ENCODE measurements at places on chromosomes 4 and X.

DNA sequence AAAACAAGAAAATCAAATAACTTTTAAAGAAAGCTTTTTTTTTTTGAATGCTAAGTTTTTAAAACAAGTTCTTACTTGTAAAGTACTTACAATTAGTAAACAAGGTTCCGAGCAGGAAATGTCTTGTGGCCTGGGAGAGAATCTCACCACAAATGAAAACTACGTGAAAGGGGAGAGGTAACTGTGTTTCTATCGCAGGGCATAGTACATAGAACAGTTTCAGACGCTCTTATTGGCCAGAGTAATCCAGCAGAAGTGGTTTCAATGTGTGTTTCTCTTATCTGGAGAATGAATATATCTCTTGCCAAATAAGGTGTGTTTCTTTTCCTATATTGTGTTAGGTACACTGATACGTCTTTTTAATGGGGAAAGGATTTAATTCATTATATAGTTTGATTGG is at the start of gene PLAC8:
Gene PLAC8, minus strand, starts transcription at position 154 of the 400 bp plus-strand sequence. CDS start 6,808 bp downstream, outside the sequence.
- DNase-seq, result no peak

DNA sequence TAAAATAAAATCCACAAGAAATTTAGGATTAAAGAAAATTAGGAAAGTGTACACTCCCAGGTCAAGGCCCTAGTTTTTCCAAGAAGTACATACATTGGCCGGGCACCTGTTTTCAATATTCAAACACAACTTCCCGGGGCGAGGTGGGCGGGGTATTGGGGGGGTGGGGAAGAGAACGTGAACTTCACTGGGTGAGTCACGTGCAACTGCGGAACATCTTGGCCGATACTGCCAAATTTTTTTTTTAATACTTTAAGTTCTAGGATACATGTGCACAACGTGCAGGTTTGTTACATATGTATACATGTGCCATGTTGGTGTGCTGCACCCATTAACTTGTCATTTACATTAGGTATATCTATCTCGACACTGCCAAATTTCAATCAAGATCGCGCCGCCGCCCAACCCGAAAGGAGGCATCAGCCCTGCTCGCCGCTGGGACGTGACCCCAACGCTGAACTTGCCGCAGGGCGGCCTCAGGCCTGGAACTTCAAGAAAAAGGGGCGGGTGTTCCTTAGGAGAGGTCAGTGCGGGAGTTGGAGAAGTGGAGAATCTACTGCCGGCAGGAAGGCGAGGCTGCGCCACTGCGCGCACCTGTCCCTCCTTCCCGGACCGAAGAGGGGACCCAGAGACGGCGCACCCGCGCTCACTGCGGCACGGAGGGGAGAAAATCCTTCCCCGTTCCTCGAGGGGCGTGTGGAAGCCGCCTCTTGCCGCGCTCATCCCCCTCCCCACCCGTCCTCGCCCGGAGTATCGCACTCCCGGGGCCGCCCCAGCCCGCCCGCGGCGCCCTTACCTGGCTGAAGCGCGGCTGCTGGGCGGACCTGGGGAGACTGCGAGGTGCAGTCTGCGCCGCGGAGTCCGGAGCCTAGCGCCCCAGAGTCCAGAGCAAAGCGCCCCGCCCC is at the start of gene TEC:
Gene TEC, minus strand, starts transcription at position 883 of the 905 bp plus-strand sequence. CDS start 41,224 bp downstream, outside the sequence.
- no peak for DNase-seq

DNA sequence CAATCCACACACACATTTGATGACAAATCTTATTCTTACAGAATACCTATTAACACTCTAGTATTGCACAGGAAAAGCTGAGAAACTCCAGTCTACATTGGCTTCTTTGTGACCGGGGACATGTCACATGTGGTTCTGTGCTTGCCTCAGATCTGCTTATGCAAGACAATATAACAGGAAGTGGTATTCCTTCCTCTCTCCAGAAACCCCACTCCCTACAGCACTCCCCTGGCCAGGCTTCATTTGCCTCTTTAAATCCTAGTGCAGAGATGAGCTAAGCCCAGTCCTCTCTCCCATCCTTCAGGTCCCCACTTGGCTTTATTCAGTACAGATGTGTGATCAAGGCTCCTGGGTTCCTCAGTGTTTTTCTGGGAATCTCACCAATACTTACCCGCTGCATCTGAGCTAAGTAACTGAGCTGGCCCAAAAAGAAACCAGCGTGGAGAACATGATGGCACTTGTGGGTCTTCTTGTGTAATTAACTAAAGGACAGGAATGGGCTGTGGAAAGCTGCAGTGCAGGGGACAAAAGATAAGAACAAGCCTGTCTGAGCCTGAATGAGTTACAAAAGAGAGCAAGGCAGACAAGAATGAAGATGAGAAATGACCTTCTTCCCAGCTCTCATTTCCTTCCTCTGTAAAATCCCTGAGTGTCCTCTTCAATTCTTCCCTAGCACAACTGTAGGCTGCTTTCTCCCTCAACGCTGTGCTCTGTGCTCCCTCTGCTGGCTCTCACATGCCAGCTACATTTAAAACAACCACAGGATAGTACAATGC is 105.6 kb downstream of the HNRNPD start:
- DNase-seq, result no peak

GRCh38 chr4:169080981-169081380 is 70.9 kb upstream of the CBR4 start:
- no peak for DNase-seq

DNA sequence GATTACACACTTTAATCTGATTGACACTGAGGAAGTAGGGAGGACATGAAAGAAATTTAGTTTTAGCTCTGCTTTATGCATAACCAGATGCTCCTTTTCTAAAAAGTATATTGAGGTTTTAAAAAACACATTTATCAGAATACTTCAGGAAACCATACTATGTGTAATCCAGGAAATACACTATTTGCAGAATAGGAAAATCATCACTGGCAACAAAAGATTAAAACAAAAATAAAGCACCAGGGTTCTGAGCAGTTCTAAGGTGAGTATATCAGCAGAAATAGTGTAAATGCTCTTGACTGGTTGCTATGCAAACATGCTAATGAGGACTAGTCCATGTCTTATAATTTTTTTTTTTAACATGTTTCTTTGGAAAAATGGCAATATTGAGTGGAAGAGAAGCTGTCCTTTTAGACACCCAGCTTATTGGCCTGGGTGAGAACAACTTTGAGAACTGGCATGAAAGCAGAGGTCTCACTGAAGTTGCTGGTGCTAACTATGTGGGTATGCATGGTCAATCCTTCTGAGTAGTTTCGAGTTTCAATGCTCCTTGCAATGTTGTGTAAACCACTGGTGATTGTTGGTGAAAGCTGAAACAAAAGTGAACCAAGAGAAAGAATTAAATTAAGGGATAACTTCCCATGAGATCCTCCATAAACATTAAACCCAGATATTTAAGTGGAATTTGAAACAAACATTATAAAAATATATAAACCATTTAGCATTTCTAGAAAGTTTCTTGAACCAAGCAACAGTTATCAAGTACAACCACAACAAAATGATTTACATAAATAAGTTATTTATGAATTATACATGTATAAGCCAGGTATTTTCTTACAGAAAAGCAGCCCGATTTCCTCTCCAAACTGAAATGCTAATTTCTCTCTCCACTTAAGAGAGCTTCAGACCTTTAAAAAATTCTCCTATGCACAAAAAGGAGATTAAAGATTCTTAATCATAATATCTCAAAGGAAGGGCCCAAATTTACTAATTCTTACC is 20.4 kb upstream of the SCD5 start:
- DNase-seq, result no peak

DNA sequence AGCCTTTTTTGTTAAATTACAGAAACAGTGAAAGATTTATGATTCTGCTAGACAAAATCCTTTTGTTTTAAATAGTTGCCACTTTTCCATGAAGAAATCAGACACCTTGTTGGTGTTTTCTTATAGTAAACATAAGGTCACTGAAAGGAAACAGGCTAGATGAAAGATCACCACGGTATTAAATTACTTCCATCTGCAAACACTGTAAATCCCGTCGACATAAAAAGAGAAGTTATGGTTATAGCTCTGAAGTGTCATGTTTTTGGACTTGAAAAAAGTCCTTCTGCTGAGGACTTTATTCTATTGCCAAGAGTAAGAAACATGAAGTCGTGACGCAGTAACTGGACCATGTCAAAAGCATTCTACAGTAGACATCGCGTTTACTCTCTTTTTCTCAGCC is 567.6 kb upstream of the SLIT2 start:
- DNase-seq, result no peak

DNA sequence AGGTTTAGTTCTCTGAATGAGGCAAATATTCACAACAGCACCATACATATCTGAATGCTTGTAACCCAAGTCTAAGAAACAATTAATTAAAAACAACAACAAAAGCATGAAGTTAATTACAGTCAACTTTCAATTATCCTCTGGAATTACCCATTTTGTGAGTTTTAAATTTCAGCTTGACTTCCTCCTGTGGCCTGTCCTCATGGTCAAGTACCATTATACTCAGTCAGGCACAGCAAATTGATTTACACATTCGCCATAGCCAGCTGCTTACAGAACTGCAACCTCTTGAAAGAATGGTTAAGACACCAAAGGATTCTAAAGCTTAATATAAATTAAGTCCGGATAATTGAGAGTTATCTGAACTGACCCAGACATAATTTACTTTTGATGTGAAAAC is 306.5 kb downstream of the CAMK2D start:
- no peak for DNase-seq

- no peak for DNase-seq
Measured at GRCh38 chrX:120262859-120263708, 12.5 kb downstream of the ZBTB33 start.

GRCh38 chr4:24793219-24794005 is 2.0 kb upstream of the SOD3 start:
- DNase-seq, result no peak

GRCh38 chr4:3007724-3008123 is 44.4 kb downstream of the GRK4 start:
- no peak for DNase-seq

- no peak for DNase-seq
Measured at GRCh38 chr4:111334361-111334760, 711.5 kb upstream of the PITX2 start.

Data from cortex of kidney (tissue), 1 donor.